ENCODE measurements at places on chromosomes 16 and 17. TPM values are rescaled to one million over a fixed set of nuclear protein-coding genes. Genes with fewer than 3 reads are reported as not detected.

DNA sequence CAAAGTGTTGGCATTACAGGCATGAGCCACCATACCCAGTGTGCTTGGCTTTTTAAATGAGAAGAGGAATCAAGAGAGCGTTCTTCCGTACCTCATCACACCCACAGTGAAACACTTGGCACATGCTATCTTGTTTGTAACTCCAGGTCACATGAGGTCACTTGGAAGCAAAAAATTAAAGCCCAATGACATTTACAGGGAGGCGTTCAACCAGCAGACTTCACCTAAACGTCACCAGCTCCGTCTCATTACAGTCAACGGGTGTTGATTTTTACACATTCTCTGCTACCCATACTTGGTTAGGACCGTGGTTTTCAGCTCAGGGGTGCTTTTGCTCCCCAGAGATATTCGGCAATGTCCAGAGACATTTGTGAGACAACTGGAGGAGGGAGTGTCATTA lies 127.0 kb downstream of the XYLT1 start:
- no peaks in the 10 kb centered on the region for H3K27me3 ChIP-seq
- H3K4me3 ChIP-seq, result no peak overlapping the region
- peaks cover 25% of the 10 kb centered on the region for H3K4me1 ChIP-seq
- H3K27ac ChIP-seq, result peak overlapping the region; percentile 27
- DNase-seq, result no peak

GRCh38 chr16:27779641-27780164 lies 229.8 kb downstream of the KATNIP start:
- no peaks in the 10 kb centered on the region for H3K36me3 ChIP-seq
- no peak overlapping the region for H3K4me3 ChIP-seq
- no peak for DNase-seq

Gene SLC5A11
- total RNA-seq, result not detected

Gene OTOA
- total RNA-seq, result not detected

DNA sequence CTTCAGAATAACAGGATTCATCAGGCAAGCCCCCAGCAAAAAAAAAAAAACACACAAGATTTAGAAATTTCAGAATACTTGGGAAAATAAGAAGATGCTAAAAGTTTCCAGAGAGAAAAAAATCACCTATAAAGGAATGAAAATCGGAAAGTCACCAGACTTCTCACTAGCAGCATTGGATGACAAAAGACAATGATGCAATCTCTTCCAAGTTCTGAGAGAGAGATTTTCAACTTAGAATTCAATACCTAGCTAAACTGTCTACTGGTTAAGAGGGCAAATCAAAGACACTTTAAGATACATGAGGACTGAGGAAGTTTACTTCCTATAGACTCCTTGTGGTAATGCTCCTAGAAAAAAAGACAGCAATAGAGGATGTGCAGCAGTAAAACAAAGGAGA lies 23.9 kb upstream of the TNS4 start:
- H3K27me3 ChIP-seq, result no peaks in the 10 kb centered on the region
- H3K36me3 ChIP-seq, result peaks cover 6% of the 10 kb centered on the region
- H3K4me1 ChIP-seq, result peaks cover 23% of the 10 kb centered on the region
- DNase-seq, result no peak

GRCh38 chr17:8039611-8040168 lies 831 bp downstream of the ALOX15B start:
- H3K36me3 ChIP-seq, result no peaks in the 10 kb centered on the region
- no peak overlapping the region for H3K27ac ChIP-seq
- H3K27me3 ChIP-seq, result peaks cover 13% of the 10 kb centered on the region
- DNase-seq, result no peak

DNA sequence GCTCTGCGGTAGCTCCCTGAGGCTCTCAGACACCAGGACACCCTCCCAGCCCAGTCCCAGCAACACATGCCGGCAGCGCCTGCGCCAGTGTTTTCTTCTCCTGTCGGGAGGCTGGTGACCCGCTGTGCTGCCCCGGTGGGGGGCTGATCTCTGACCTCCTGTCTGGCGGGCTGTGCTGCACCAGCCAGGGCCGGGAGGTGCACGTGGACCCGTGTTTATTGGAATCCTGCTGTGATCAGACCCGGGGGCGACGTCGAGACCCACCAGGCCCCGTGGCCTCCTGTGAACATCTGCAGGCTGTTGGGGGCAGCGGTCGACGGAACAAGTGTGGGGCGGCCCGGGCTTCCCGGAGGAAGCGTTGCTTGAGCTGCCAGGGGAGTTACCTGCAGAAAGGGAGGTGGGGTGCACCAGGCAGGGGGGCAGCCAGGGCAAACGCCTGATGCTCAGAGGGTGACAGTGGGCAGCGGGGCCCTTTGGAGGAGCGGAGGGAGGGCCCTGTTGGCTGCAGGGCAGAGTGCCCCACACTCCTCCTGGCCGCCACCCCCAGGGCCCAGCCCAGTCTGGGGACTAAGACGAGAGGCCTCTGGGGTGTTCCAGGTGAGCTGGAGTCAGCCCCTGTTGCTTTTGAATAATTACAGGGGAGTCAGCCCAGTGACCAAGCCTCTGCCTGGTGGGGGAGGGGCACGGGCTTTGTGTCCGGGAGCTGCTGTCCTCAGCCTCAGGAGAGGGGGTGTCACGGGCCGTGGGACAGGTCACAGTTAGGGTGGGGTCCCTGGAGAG lies 2.3 kb upstream of the SSTR5 start:
- DNase-seq, result no peak
- peaks cover 22% of the 10 kb centered on the region for H3K27me3 ChIP-seq
- no peak overlapping the region for H3K27ac ChIP-seq
- no peaks in the 10 kb centered on the region for H3K36me3 ChIP-seq
- H3K4me1 ChIP-seq, result no peaks in the 10 kb centered on the region

DNA sequence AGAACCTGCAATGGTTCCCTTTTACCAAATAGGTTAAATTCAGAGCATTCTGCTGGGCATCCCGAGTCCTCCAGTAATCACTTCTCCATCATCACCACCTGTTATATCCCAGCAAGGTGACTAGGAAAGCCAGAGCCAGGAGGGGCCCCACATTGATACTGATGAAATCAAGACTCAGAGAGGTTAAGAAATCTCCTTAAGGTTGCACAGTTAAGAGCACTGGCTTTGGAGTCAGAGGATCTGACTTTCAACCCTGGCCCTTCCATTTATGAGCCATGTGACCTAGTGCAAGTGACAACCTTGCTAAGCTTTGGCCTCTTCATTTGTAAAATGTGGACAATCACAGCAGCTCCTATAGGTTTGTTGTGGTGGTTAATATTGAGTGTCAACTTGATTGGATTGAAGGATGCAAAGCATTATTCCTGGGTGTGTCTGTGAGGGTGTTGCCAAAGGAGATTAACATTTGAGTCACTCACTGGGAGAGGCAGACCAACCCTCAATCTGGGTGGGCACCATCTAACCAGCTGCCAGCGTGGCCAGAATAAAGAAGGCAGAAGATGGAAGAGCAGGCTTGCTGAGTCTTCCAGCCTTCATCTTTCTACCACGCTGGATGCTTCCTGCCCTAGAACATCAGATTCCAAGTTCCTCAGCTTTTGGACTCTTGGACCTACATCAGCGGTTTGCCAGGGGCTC lies 194.2 kb upstream of the ASIC2 start:
- H3K27ac ChIP-seq, result no peak overlapping the region
- H3K4me3 ChIP-seq, result no peak overlapping the region
- no peaks in the 10 kb centered on the region for H3K27me3 ChIP-seq
- H3K36me3 ChIP-seq, result no peaks in the 10 kb centered on the region
- H3K4me1 ChIP-seq, result no peaks in the 10 kb centered on the region
- no peak for DNase-seq

GRCh38 chr16:89599451-89599858 lies 14.0 kb upstream of the DPEP1 start:
- peaks cover 15% of the 10 kb centered on the region for H3K4me1 ChIP-seq
- H3K36me3 ChIP-seq, result no peaks in the 10 kb centered on the region
- no peak for DNase-seq
- no peak overlapping the region for H3K4me3 ChIP-seq
- no peaks in the 10 kb centered on the region for H3K27me3 ChIP-seq
- no peak overlapping the region for H3K27ac ChIP-seq

DNA sequence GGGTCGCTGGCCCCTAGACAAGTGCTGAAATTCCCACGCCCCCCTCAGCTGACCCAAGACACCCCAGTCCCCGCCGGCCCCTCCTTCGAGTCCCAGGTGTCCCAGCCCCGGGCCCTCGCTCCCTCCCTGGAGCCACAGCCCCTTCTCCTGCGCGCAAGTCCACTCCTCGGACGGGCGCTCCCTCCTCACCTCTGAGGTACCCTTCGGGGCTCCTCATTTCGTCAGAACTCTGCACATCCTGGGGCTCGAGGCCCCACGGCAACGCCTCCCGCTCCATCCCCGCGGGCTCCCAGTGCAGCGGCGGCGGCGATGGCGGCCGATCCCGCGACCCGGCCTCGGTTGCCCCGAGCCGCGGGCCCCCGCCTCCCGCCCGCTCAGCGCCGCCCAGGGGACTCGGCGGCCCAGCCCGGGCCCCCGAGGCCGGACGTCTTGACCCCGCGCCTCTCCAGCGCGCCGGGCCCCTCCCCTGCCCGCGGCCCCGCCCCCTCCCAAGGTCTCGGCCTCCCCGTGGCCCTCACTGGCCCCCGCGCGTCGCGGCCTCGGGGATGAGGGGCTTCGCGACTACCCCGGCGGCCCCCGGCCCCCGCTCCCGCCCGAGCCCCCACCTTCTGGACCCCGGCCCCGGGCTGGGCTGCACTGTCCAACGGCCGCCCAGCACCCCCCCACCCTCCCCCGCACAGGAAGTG lies at the start of gene ZNF768:
Gene ZNF768 (minus strand): TSS at position 430 of the 686 bp plus-strand sequence. CDS start 153 bp downstream, at position 277.
- no peak for DNase-seq
- peaks cover 23% of the 10 kb centered on the region for H3K4me1 ChIP-seq
- H3K36me3 ChIP-seq, result peaks cover 2% of the 10 kb centered on the region
- no peaks in the 10 kb centered on the region for H3K27me3 ChIP-seq
- peak within 1 kb of the TSS; percentile 78 for H3K4me3 ChIP-seq

GRCh38 chr17:54813896-54814295 lies 86.8 kb upstream of the TOM1L1 start:
- no peaks in the 10 kb centered on the region for H3K4me1 ChIP-seq
- H3K4me3 ChIP-seq, result no peak overlapping the region
- no peaks in the 10 kb centered on the region for H3K36me3 ChIP-seq
- peaks cover 2% of the 10 kb centered on the region for H3K27me3 ChIP-seq
- H3K27ac ChIP-seq, result no peak overlapping the region

GRCh38 chr16:19781226-19781625 lies 63.2 kb downstream of the IQCK start:
- no peak overlapping the region for H3K27ac ChIP-seq
- no peak overlapping the region for H3K4me3 ChIP-seq
- no peaks in the 10 kb centered on the region for H3K36me3 ChIP-seq
- H3K27me3 ChIP-seq, result no peaks in the 10 kb centered on the region
- DNase-seq, result no peak

DNA sequence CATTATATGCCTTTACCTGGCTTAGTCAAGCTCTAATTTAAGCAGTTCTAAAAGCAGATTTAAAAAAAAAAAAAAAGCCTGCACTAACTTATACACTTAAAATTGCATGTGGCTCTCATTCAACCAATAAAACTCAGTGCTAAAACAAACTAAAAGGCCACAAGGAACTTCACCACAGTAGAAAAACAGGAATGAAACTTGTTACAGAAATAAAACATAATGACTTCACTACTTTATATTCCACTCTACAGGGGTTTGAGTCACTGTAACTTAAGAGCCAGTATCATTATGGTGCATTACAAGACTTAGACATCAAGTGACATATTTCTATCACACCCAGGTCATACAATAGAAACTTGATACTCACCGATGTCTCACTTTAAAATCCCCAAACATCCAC lies 11.1 kb downstream of the CA10 start:
- H3K27me3 ChIP-seq, result peaks cover 7% of the 10 kb centered on the region
- no peak overlapping the region for H3K4me3 ChIP-seq

- H3K4me3 ChIP-seq, result no peak overlapping the region
- H3K36me3 ChIP-seq, result peaks cover 3% of the 10 kb centered on the region
- peaks cover 5% of the 10 kb centered on the region for H3K4me1 ChIP-seq
- peaks cover 38% of the 10 kb centered on the region for H3K27me3 ChIP-seq
- no peak for DNase-seq
These were observed 21.5 kb downstream of the KCNG4 start for GRCh38 chr16:84218176-84218823.

DNA sequence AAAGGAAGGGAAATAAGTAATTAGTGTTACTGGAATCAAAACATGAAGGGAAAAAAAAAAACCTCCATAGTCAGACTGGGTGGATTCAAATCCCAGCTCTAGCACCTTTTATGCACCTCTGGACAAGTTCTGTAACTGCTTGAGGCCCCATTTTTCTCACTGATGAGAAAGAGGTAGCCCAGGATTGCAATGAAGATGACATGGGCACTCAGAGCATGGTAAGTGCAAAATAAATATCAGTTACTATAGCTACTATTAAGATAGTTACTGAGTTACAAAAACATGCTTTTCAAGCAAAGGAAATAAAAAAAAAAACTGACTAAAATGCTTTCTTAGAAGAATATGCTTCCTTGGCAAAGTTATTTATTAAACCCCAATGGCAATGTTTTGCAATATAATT lies 58.8 kb downstream of the CEP95 start:
- peaks cover 26% of the 10 kb centered on the region for H3K4me1 ChIP-seq
- DNase-seq, result no peak
- peak overlapping the region; percentile 77 for H3K27ac ChIP-seq
- no peak overlapping the region for H3K4me3 ChIP-seq
- no peaks in the 10 kb centered on the region for H3K27me3 ChIP-seq

DNA sequence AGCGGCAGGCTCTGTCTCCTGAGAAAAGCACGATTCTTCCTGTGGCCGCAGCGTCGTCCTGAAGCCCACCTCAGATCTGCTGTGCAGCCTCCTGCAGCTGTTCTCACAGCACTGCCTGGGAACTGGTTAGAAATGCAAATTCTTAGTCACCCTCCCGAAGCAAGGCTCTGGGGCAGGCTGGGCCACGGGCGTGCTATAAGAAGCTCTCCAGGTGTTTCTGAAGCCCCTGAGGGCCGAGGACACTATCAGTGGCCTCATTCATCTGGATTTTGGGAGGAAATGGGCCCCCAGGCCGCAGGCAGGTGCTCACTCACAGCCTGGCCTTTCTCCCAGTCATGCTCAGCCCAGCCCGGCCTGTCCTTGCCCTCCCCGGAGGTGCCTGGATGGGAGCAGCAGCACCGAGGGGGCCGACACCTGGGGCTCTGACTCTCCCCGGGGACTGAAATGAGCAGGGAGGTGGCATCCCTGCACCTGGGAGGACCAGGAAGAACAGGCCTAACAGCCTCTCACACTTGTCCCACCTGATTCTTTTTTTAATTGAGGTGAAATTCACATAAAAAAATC lies 10.4 kb upstream of the NLRC3 start:
- DNase-seq, result no peak
- H3K4me3 ChIP-seq, result no peak overlapping the region
- peaks cover 21% of the 10 kb centered on the region for H3K36me3 ChIP-seq
- H3K4me1 ChIP-seq, result no peaks in the 10 kb centered on the region
- H3K27ac ChIP-seq, result no peak overlapping the region
- no peaks in the 10 kb centered on the region for H3K27me3 ChIP-seq

Gene SAMD14
- total RNA-seq, result 29.4 TPM

- H3K4me3 ChIP-seq, result no peak overlapping the region
- H3K27ac ChIP-seq, result no peak overlapping the region
- no peak for DNase-seq
- no peaks in the 10 kb centered on the region for H3K4me1 ChIP-seq
These were observed 14.6 kb upstream of the SLC38A7 start for GRCh38 chr16:58699151-58699550.
